Stimulated activated CD8-positive, alpha-beta memory T cell treated with anti-CD3 and anti-CD28 coated beads, Interleukin-15, amount 100 ng/mL, for 24 hours (primary cell): ENCODE measurements at places on chromosomes 5 and 9.

GRCh38 chr9:101201630-101202029 lies 173.1 kb downstream of the PLPPR1 start:
- no peak for DNase-seq

GRCh38 chr9:90189306-90189705 lies 453.3 kb downstream of the DIRAS2 start:
- no peak for DNase-seq

DNA sequence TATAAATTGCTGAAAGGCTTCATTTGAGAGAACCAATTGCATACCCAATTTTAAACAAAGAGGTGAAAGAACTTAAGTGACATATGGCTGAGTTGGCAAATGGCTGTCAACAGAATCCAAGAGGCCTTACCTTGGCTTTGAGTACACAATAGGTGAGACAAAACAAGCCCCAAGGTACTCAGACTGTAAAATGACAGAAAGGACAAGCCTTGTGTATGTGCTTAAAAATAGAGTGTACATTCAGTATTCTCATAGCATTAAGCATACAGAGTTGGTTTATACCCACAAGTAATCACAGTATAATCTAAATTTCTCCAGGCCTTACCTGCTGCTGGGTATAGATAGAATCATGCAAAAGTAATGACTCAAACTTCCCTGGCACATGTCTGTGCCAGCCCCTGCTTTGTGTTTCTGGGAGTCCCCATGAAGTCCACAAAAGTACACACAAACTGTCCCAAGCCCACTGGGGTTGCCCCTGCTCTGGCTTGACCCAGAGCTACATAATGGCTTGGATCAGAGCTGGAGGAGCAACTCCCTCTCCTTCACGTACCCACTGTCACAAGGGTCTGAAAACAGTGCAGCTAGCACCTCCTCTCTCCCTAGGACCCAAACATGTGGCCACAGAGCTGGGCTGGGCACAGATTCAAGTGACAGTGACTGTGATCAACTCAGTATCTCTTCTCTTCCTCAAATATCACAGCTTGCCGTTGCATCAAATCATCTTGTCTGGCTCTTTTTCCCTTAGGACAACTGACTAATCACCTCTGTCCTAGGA lies 250.8 kb downstream of the ENC1 start:
- no peak for DNase-seq

- DNase-seq = no peak
Measured at GRCh38 chr9:113274474-113275156, 757 bp downstream of the CDC26 start.

DNA sequence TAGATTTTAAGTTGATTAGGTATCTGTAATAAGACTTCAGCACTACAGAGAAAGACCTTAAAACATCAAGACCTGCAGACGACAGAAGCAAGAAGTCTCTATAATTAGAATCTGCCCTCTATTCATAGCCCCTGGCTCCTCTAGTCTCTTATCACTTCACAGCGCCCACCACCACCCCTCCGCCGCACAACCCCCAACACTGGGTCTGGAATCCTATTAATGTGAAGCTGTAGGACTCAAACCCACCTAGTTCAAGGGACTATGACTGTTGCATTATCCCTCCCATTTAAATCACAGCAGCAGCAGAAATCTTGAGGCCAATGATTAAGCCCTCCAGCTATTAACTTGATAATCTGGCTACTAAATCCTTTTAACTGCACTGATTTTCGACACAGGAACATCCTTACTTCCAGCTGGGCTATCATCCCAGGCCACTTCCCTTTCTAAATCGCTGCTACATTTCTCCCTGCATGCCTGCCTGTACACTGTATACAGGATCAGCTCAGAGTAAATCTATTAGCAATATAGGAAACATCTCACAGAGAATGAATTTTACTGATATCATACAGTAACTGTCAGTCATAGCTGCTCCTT lies 159.5 kb upstream of the GRAMD2B start:
- no peak for DNase-seq

- no peak for DNase-seq
Measured at GRCh38 chr5:135697959-135698345, 119.2 kb upstream of the CXCL14 start.

GRCh38 chr5:90878081-90878480 lies 319.5 kb downstream of the ADGRV1 start:
- DNase-seq = no peak

- DNase-seq = no peak
Measured at GRCh38 chr9:120510816-120511215, 69.2 kb downstream of the CDK5RAP2 start.
